ENCODE measurements at places on chromosomes 11 and 22.

- no peak for DNase-seq
Measured at GRCh38 chr11:130096823-130097222, 27.1 kb downstream of the APLP2 start.

DNA sequence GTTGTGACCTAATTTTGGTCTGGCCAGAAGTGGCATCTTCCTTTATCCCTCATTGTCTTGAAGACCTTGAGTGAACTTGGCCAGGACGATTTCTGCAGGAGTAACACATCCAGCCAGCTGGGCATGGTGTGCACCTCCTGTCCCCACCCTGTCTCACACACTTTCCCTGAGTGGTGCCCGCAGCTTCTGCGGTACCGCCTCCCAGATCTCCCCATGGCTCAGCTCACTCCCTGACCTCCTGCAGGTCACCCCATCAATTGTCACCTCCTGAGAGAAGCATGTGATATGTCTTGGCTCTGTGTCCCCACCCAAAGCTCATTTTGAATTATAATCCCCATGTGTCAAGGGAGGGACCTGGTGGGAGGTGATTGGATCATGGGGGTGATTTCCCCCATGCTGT is 50.2 kb upstream of the TP53I11 start:
- DNase-seq: no peak

DNA sequence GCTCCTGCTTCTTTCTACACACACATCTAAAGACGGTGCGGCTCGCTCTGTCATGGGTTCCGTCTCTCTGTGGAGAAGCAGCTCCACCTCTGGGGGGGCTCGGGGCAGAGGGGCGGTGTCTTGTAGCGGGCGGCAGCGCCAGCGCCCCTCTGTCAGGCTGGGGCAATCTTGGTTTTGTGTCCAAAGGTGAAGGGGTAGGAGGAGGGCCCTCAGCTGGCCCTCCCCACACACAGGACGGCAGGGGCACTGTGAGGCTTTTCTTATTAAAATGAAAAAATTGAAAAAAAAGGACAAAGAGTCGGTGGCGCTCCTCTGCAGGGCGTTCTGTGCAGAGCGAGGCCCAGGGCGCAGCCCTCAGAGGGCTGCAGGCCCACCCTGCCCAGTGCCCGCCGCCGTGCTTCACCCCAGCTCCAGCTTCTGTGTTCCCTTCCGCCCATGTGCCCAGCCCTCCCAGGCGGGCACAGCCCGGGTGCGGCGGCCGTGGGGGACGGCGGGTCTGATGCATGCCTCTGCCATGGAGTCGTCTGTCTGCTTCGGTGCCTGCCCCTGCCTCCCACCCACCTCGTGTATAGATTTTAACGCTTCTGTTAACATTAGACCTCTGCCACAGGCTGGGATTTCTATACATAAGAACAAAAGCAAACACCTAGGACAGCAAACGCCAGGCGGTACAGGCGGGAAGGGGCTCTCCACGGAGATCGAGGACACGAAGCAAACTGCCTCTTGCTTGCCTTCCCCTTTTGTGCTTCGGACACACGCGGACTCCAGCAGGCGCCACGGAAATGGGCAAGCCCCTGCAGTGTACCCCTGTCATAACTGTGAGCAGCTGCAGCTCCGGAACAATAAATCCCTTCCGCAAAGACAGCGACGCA is 24.5 kb downstream of the MOB2 start:
- DNase-seq: no peak

- DNase-seq: no peak
Measured at GRCh38 chr11:130749216-130749615, 167.1 kb downstream of the SNX19 start.

DNA sequence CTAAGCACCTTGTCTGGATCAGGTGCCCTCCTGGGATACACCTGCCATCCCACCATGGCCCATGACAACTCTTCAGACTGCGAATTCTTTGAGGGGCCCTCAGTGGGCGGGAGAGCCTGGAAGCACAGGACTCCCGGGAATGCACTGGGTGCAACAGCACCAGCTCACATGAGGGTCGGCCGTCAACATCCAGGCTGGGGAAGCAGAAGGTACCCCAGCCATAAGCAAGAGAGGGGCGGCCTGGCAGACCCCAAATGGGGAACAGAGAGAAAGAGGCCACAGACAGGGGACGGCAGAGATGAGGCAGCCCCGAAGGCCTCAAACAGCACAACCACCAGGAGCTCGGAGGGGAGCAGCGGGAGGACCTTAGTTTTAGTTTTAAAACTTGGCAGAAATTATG is 94.4 kb downstream of the PHF21B start:
- no peak for DNase-seq

DNA sequence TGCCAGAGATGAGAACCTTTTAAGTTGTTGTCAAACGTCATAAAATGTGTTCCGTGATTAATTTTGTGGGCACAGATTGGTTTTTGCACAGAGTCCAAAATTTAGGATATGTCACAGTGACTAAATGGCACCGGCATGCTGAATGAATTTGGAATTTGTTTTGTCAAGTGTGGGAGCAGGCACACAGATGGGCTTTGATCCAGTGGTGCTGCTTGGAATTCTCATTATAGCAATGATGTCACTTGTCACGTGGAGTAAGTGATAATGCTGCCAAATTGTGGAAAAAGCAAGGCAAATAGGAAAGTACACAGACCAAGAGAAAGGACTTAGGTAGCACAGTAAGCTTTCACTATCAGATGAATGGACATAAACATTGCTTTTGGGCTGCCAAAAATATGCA is 8.0 kb upstream of the LIN7C start:
- DNase-seq: no peak

GRCh38 chr11:103681855-103682254 is 354.6 kb upstream of the DDI1 start:
- DNase-seq: no peak

- no peak for DNase-seq
Measured at GRCh38 chr22:46017166-46017565, 40.2 kb upstream of the WNT7B start.

- no peak for DNase-seq
Measured at GRCh38 chr11:35914816-35915215, 29.0 kb upstream of the LDLRAD3 start.

DNA sequence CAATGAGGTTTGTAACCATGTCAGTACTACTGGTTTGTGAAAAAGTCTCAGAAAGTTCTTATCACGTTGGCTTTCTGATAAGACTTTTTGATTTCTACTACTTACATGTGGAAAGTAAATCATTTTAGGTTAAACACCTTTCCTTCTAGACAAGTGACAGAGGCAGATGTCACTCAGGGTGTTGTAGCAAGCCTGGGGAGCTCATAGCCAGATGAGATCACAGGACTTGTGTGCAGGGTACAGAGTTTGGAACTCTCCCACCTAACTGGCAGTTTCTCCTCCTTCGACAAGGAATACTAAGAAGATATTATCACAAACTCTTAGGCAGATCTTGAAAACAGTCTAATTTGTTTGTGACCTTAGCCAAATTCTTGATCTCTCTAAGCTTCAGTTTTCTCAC is 49.4 kb upstream of the PICALM start:
- DNase-seq: no peak

GRCh38 chr11:42913731-42914130 is 398.1 kb upstream of the API5 start:
- no peak for DNase-seq

GRCh38 chr11:121449123-121449522 is 3.0 kb upstream of the SORL1 start:
- no peak for DNase-seq

DNA sequence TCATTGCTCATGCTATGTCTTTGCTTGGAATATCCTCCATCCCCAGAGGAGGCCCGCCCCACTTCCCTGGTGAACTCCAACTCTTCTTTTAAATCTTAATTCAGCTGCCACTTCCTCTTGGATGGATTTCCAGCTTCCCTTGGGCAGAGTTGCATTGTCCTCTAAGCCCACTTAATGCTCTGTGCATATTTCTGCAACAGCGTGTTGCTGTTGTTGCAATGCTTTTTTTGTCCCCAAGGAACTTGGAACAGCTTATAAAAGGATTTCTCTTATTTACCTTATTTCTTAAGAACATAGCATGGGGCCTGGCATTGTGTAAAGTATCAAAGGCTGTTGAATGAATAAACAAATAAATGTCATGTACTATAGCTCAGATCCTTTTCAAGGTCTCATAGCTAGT is 507.4 kb downstream of the METTL15 start:
- no peak for DNase-seq

GRCh38 chr11:118690553-118691304 is 11.3 kb upstream of the TREH start:
- DNase-seq: no peak

DNA sequence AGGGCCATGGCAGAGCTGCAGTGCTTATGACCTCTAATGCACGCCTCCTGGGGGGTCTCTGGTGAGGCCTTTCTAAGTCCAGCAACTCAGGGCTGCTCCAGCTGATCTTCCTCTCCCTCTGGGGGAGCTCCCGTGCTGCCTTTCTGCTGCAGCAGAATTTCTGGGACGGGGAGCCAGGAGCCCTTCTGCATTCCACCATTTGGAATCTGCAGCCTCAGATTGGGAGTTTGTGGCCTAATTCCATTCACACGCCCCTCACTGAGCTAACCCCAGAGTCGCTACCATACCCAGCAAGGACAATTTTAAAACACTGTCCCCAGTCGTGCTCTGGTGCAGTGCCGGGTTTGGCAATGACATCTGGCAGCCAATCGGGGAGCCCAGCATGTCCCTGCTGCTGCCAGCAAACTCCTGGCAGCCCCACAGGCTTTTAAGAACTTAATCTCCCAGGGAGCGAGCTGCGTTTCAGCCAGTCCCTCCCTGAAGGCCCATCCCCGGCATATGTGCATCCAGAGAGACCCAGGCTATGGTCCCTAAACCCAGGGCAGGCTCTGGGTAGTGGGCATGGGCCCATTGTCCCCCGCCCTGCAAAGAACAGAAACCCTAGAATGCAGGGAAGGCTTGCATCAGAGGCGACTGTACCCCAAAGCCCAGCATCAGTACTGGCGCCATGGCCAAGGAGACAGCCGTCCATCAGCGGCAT is 4.7 kb downstream of the SHANK2 start:
- DNase-seq: no peak

DNA sequence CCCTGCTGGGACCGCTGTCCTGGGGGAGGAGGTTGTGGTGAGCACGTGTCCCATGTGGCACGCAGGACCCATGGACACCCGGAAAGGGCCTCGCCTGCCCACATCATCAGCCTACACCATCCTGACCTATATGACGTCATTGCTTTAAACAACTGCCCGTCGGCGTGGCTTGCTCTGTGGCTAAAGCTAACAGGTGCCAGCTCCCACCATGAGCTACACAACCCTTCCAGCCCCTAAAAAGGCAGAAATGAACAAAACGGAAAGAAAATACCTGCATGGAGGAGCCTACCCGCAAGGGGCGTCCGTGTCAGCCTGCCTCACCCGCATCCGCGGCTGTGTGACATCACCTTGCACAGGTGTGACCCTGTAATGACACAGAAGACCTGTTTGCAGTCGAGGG is 481.8 kb downstream of the BRD1 start:
- DNase-seq: no peak

- peak; percentile 3 for DNase-seq
Measured at GRCh38 chr11:69605737-69606526, 35.0 kb upstream of the CCND1 start.

DNA sequence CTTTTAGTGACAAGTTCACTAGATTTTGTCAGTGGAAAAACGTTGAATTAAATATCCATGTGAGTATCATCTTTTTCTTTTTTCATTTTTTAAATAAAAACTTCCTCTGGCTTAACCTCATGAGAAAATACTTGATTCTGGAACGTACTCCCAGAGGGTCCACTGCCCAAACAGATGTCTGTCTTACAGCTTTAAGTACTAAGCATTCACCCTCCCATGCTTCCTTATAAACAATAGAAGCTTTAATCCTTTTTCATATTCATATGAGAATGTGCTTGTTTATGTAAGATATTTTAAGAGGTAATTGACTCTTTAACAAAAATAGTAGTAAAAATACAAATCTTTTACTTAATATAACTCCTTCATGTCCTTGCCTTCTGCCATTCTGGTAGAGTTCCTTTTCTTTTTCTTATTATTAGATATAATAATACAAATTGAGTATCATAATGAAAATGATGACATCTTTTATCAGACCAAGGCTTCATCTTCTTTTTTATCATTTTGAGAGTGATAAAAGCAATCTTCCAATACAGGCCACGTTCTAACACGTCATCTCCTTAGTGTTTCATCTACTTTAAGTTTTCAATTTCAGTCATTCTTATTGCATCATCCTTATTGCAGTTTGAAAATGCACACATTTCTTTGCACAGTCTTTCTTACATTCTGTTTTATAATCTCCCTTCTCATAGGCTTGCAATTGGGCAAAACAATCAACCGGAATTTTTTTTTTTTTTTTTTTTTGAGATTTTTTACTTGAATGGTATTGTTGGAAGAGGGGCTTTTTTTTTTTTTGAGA is 69.5 kb upstream of the MYO18B start:
- no peak for DNase-seq

DNA sequence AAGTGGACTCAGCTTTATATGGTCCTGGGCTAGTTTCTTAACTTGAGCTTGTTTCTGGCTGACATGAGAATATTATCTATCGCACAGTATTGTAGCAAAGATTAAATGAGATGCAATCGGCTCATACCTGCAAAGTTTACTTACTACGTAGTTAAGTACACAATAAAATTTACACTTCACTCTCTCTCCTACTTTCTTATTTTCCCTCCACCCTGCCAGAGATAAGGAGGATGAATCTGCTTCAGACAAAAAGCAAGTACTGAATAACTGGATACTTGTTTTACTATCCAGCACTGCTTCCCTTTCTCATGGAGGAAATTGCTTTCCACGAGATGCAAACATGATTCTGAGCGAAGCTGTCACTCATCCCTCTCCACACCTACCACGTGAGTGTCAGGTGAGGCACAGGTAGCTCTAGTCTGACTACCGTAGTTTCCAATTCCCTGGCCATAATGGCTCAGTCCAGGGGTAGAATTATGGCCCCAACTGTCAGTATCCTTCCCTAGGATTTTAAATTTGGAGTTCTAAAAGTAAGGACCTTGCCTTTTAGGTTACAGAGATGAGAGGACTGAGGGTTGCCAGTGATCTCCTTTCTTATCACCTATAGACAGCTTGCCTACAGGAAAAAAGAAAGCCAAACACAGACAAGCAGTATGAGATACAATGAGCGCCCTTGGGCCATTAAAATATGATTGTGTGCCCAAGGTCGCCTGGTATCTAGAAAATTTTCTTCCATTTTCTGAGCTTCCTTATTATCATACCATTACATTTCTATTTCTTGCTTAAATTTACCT is 39.8 kb downstream of the GAB2 start:
- no peak for DNase-seq

GRCh38 chr11:24478718-24479117 is 18.1 kb upstream of the LUZP2 start:
- DNase-seq: no peak

DNA sequence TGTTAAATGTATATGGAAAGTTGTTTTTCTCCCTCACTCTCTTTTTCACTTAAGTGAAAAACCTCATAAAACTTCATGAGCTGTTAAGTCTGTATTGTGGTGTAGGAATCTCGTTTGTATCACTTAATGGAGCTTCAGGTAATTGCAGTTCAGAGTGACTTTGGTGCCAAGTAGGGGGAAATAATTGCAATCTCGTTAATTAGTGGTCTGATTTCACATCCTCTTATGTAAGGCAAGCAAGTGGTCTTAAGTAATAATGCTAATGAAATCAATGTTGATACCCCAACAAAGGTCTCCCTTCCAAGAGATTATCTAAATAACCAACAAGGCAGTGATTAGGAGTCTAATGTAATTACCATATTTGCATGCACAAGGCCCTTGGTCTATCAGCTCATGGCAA is 174.2 kb upstream of the SORL1-AS1 start:
- DNase-seq: no peak

- DNase-seq: no peak
Measured at GRCh38 chr11:132779497-132779896, 752.8 kb downstream of the OPCML start.
